ENCODE measurements at places on chromosomes 7 and 10.

GRCh38 chr7:97871659-97872024, 566 bp downstream of the ASNS start:
- peak; percentile 9 for DNase-seq

GRCh38 chr7:27661811-27662489, 733 bp downstream of the HIBADH start:
- peak; percentile 19 for DNase-seq

- DNase-seq = no peak
These were observed 32.1 kb upstream of the TFEC start for GRCh38 chr7:116062666-116063065.

- no peak for DNase-seq
These were observed 78.2 kb downstream of the MGMT start for GRCh38 chr10:129545261-129545660.

GRCh38 chr10:16458166-16458955, 21.6 kb downstream of the PTER start:
- DNase-seq = no peak

DNA sequence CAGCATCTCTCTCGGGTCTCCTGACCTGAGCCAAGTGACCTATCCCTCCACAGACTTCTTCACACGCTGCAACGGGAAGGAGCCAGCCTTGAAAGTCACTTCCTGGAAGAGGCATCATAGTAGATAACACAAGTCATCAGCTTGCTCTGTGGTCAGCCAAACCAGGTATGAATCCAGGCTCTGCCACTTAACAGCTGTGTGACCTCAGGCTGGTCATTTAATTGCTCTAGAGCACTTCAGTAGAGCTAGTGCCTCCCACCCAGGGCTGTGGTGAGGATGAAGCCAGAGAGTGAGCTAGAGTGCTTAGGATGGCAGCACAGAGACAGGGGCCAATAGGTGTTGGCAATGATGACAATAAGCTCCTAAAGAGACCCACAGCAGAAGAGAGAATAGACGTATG, 247.7 kb upstream of the ZMIZ1 start:
- DNase-seq = no peak

DNA sequence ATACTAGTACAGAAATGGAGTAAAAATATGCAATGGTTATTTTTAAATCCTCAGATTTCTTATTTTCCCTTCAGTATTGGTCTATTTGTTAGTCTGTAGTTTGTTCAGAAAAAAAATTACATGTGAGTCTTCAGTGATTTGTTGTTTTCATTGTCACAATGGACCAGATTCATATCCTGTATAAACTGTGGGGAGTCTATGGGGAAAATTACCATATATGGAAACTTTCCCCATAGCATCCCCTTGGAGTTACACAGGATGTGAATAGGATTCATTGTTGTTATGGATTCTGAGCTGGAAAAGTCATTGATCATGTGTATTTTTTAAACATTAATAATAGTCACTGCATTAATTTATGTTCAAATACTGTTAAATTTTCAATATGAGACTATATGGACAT, 72.6 kb downstream of the ST7 start:
- no peak for DNase-seq

DNA sequence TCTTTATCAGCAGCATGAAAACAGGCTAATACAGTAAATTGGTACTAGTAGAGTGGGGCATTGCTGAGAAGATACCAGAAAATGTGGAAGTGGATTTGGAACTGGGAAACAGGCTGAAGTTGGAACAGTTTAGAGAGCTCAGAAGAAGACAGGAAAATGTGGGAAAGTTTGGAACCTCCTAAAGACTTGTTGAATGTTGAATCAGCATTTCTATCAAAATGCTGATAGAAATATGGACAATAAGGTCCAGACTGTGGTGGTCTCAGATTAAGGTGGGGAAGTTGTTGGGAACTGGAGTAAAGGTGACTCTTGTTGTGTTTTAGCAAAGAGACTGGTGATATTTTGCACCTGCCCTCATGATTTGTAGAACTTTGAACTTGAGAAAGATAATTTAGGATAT, 231.2 kb upstream of the KCND2 start:
- DNase-seq = no peak

Measured in putamen (tissue), 1 donor.